ENCODE measurements at places on chromosomes 12 and 14.

DNA sequence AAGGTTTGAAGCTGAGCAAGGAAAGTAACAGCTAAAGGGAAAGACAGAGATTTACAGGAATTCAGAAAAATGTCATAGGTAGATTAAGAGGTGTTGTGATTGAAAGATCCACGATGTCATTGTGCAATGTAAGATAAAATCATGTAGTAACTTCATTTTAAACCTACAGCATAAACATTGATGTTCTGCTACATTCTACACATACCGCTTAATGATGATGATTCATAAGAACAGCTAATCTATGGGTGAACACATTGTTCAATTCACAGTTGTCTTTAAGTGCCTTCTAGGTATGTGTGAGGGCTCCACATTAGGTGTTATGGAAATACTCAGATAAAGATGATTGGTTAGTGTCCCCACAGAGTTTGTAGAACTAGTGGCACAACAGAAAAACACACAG is 170.9 kb downstream of the GRIP1 start:
- no peak for DNase-seq

DNA sequence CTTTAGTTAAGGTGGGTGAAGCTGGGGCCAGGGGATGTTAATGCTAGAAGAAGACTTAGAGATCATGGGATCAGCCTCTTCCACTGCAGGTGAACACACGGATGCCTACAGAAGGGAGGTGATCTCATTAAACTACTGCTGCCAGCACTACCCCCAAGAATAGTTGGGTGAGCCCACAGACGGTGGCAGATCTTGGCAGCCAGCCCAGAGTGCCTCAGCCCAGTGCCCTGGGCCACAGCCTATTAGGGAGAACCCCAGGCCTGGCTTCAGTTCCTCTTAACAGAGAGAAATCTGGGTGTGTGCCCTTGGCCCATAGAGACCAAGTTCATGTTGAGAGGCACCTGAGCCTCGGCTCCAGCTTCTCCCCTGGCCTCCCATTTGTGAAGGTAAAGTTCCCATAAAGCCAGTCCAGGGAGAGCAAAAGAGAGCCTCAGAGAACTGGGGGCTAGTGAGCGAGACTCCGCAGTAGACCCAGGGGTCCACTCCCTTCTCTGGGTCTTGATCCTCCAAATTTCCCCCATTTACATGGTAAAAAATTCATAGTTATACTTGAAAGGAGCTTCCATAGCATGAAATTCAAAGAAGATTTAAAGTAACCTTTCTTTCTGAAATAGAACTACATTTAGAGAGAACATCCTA is 125.0 kb upstream of the CCND2 start:
- DNase-seq, result no peak

GRCh38 chr14:71466946-71467345 is 465.3 kb upstream of the RGS6 start:
- DNase-seq, result no peak

- DNase-seq, result no peak
Observed at GRCh38 chr14:27553790-27554189, 956.0 kb upstream of the NOVA1 start.

DNA sequence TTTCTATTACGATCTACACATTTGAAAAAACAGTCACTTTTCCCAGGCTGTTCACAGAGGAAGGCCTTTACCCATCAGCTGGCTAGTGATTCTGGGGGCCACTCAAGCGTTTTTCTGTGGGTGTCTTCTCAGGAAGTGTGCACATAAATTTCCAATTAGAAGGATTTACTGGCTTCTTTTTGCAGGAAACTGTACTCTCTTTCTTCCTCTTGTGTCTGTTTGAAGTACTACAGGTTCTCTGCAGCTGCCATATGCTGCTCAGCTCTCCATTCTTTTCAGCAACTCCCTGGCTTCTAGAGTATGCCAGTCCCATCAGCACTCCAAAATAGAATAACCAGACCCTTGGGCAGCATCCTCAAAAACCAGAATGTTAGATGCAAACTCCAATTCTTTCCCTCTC is 110.4 kb upstream of the NAV3 start:
- no peak for DNase-seq

DNA sequence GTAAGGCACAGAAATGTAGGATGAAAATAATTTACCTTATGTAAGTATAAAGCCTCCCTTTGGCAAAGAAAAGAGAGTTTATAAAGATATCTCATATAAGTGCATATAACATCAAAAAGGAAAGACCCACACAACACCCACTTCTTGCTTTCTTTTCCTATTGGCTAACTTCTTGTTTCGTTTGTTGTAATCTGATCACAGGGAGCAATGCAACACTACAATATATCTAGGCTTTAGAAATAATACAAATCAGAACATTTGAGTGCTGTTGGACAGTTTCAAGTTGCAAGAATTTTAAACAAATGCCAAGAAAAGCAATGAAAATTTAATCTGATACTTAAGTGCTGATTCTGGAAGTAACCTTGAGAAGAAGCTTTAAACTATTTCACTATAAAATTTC is 1.3 kb downstream of the FGD6 start:
- DNase-seq, result no peak

- no peak for DNase-seq
Observed at GRCh38 chr12:69533844-69534243, 51.4 kb upstream of the CCT2 start.

- DNase-seq, result no peak
Observed at GRCh38 chr12:123519141-123520001, 14.1 kb downstream of the RILPL1 start.

- DNase-seq, result no peak
Observed at GRCh38 chr12:20507056-20507455, 138.7 kb downstream of the PDE3A start.

DNA sequence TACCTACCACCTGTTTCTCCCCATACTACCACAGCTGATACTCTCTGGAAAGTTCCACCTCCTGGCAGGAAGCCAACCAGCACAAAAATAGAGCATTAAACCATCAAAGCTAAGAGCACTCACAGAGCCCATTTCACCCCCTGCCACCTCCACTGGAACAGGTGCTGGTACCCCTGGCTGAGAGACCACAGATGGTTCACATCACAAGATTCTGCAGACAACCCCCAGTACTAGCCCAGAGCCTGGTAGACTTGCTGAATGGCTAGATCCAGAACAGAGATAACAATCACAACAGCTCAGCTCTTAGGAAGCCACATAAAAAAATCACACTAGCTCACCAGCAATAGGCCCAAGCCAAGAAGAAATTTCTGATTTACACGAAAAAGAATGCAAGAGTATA is 855.2 kb downstream of the FSCB start:
- no peak for DNase-seq

DNA sequence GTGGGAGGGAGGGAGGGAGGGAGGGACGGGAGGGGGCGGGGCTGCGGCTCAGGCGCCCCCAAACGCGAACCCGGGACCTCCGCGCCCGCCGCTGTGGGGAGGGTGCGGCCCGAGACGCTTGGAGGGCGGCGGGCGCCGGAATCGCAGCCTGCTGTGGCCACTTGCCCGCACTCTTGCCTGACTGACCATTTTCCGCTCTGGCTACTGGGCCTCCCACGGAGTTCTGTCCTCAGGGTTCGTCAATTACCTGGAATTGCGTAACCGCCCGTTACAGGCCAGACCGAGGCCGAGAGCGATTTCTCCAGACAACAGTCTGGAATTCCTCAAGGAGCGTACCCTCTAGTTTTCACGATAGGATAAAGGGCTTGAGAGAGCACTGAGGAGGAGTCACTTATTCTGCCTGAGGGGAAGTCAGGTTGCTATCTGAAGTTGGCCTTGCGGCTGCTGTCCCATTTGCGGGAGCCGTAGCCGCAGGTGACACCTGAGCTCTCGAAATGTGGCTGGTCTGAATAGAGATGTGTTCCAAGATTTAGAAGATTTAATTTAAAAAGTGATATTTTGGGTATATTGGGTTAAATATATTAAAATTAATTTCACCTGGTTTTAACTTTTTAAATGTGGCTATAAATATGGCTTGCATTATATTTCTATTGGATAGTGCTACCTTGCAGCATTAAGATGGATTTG is 446 bp upstream of the ZNF641 start:
- DNase-seq, result no peak

DNA sequence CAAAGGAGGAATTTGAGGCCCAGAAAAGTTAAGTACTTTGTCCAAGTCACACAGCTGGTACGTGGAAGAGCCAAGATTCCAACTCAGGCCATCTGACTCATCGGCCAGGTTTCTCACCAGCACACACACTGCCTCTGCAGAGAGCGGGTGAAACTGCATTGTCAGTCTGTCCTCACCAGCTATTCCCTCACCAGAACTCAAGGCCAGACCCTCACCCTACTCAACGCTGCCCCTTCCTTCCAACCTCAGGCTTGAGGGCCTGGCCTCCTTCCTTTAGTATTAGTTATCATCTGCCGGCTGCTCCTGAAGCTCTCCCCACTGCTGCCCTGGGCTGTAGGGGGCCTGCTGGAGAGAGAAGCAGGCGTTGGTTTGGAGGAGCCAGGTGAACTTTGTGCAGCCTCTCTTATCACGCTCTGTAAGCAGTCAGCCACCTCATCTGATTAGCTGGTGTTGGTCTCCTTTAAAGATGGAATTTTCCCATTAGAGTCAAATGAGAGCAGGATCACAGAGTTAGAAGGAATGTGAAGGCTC is 16.6 kb upstream of the PLEK2 start:
- DNase-seq, result no peak

GRCh38 chr12:113757221-113758002 is 208.7 kb downstream of the RBM19 start:
- peak; percentile 39 for DNase-seq

DNA sequence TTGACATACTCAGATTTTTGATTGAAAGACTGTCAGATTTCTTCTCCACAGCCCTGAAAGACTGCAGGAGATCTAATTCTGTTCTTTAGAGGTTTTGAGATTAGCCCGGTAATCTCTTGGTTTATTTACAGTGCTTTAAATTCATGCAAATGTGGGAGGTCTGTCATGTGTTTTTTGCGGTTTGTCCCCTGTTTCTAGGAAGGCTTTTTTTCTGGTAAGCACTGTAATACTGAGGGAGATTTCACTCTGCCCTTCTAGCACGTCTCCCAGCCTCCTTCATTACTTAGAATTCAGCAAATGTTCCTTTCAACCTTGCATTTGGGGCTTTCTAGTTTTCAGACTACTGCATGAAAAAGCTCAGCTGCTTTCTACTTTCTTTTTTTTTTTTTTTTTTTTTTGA is 31.1 kb downstream of the GPHN start:
- no peak for DNase-seq

DNA sequence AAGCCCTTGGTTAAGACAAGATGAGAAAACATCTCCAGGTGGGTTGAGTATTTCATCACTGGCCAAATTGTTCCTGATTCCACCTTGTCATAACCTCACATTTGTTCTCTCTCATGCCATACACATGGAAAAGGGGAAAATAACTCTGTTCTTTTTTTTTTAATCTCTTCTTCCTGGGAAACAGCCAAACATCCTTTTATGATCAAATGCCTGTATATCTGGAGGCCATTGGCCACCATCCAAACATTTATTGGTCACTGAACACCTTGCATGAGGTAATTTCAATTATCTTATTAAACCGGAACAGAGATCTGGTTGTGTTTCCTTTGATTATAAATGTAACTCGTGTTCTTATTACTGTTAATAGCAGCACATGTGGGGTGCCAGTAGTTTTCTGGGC is 469.6 kb downstream of the NPAS3 start:
- DNase-seq, result no peak

DNA sequence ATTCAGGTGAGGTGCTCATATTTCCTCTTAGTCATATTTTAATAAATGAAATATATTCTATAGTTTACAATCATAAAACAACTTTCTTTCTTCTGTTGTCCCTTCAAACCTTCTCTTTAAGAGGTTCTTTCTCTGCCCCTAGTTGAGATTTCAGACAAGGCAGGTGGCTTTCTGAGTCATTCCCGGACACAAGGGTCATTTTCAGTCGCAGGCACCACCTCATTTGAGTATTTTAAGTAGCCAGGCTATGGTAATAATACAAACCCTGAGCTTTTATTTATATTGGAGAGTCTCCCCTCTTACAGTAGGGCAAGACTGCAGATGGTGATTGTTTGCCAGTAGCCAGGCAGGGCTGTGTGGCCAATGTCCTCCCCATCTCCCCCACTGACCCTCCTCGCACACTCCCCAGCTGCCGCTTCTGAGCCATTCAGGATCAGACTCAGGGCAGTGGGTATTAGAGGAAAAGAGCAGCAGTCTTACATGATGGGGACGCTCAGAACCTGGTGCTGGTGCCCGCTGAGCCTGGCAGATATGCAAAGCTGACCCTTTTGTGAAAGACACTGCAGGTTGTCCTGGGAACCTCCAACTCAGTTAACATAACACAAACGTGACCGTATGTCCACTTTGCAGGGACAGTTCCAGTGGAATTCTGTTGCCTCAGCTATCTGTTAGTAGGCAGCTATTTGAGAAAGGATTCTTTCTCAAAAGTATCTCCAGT is 101.1 kb upstream of the BCL2L14 start:
- no peak for DNase-seq

DNA sequence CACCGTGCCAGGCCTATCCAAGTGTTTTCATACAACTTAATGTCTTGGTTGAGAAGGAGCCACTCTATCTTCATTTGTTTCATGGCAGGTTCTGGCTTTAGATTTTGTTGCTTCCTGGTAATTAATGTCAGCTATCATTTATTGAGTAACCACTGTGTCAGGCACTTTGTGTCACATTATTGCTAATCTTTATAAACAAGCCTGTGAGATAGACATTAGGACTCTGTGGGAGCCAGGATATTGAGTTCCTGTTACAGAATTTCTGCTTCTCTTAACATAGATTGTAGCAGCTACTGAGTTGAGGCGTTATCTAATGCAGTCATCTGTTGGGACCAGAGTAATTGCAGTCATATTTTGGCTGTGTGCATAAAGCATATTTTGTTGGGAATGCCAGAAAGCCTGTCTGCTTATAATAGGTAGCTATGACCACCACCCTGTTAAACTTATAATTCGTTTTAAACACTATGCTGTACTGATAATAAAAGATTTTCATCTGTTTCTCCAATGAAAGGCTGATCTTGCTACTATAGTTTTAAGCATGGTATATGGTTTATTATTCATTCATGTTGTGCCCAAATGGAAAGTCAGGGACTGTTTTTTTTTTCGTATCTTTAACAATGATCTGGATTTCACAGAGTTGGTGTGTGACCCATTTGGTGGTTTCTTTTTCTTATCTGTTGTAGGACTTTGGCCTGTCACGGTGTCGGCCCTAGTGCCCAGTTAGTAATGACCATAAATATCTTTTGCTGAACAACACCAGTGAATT is 432.6 kb downstream of the PCNX1 start:
- no peak for DNase-seq

DNA sequence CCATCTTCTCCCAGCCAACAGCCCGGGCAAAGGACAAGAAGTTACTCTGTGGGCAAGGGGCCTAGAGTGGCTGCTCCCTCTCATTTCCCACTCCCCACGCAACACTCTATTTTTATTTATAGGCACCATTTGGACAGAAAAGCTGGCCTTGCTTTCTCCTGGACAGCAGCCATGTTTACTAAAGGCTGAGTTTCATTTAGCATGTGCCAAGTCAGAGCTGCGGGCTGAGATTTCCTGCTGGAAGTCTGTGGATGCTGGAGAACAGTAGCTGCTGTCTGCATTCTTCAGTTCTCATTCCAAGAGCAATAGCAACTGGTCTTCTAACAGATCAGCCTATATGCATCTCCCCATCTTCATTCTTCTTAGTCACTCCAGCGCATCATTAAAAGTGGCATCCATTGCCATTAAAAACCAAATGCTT is 8.3 kb downstream of the COL2A1 start:
- peak; percentile 30 for DNase-seq

- DNase-seq, result no peak
Observed at GRCh38 chr12:32273712-32274111, 125.6 kb upstream of the FGD4 start.

GRCh38 chr12:48459259-48459658 is 13.1 kb upstream of the ANP32D start:
- no peak for DNase-seq
